ENCODE measurements at places on chromosomes 6 and 20.

GRCh38 chr20:57654998-57655808, 35.0 kb upstream of the ZBP1 start:
- DNase-seq = no peak

DNA sequence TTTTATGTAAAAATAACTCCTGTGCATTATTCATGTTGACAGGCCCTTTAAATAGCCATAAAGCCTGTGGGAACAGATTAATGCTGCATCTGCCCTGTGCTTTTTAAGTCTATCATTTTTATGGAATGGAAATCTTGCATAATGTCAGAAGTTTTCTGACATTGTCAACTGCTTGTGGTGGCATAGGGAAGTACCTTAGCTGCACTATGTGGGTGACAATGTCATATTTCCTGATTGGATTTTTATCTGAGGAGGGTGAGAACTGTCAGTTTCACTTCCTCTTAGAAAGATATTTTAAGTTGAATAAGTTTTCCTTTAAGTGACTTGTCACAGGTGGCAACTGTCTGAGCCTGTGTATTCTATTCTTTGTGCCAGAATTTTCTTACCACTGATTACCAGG, 267.9 kb downstream of the PLCB1 start:
- DNase-seq = no peak

DNA sequence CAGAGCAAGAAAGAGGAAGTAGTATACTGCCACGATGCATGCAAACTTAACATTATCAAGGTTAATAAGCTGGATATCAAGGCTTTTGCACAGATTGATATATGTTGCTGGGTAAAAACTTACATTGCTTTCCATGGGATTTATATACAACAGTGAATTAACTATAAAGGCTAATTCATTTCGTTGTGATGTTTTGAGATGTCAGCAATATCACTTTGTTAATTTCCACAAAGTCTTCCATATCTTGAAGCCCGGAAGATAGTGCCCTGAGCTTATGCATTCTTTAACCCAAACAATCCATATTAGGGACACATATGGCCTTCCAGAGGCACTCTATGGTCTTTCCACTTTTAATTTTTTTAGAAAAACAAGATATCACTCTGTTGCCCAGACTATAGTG, 603.5 kb downstream of the MAFB start:
- no peak for DNase-seq

DNA sequence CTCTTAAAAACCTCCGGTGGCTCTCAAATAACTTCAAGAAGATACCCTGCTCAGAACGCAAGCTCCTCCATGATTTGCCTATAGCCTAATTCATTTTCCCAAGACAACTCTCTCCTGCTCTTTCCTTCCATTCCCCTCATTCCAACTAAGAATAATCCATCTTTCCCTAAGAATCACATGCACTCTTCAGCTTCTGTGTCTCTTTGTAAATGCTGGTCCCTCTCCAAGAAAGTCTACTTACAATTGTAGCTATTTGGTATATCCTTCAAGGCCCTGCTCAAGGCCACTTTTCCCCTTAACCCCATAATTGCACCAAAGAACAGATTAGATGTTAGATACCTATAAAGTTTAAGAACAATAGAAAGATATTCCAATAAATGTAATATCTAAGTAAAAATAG, 7.4 kb upstream of the HEY2 start:
- no peak for DNase-seq

DNA sequence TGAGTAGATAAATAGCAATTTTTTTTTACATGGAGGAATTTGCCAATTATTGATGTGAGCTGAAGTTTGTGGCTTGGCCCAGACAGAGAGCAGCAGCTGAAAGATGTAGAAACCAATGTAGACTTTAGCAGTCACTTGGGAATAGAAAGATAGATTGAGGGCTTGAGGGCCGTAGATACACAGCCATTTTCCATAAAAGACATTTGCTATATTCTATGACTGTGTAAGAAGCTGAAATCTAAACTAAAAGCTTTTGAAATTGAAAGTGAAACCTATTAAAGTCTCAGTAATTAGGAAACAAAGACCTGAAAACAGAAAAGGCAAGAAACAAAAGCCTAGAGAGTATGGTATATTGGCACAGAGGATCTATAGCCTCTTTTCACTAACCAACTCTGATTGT, 332.7 kb downstream of the CENPW start:
- no peak for DNase-seq

Measured in epithelial cell of esophagus (primary cell).